Activated CD8-positive, alpha-beta memory T cell treated with anti-CD3 and anti-CD28 coated beads for 24 hours (primary cell): ENCODE measurements at places on chromosomes 7 and 10.
A peak's percentile ranks its signal among the peaks of the same experiment; 100 is the strongest.

- DNase-seq: no peak
These were observed 650.9 kb downstream of the GATA3 start for GRCh38 chr10:8705415-8705814.

DNA sequence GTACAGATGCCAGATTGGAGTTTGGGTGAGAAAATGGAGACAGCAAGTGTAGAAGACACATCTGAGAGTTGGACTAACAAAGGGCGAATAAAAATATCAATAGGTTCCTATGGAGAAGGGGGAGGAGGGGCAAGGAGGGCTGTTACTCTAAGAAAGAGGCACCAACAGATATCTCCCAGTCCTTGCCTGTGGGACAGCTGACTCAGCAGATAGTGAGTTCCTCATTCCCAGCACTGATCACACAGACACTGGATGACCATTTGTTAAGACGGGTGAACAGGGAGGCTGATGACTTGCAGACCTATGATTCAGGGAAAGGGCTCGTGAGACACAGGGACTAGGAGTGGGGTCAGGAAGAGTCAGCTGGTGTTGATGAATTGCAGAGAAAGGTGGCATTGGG is 5.7 kb upstream of the PRR15 start:
- DNase-seq: no peak

GRCh38 chr7:107631588-107632491 is 28.8 kb upstream of the SLC26A4 start:
- DNase-seq: no peak

- no peak for DNase-seq
These were observed 102.5 kb downstream of the CDK14 start for GRCh38 chr7:90698616-90699015.

- peak; percentile 68 for DNase-seq
These were observed 54.1 kb upstream of the PPIF start for GRCh38 chr10:79292891-79293746.

DNA sequence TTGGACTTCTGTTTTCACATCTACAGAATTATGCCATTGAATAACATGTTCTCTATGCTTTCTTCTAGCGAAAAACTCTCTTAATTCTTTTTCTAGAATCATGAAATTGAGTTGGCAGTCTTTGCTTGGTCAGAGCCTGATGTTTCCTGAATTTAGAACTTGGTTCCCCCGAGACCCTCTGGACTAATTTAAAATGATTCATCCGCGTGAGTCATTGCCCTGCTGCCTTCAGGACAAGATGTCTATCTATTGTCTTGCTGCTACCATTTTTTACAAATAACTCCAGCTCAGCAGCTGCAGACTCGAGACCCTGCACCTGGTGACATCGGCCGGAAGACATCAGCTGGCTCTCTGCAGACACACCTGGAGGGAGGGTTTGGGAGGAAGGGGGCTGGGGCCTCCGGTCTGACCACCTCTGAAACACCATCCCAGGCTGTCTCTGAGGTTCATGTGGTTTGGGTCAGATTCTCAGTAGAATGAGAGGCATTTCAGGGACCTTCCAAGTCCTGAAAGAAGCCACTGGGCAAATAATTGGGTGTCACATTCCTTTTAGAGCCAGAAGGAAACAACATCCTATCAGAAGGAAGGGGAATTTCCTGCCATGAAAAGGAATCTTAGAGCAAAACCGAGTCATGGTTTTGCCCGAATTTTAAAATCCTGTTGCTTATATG is 20.9 kb upstream of the KLF6 start:
- peak; percentile 71 for DNase-seq

- DNase-seq: peak; percentile 72
These were observed 734 bp downstream of the CHST3 start for GRCh38 chr10:71964743-71965515.

DNA sequence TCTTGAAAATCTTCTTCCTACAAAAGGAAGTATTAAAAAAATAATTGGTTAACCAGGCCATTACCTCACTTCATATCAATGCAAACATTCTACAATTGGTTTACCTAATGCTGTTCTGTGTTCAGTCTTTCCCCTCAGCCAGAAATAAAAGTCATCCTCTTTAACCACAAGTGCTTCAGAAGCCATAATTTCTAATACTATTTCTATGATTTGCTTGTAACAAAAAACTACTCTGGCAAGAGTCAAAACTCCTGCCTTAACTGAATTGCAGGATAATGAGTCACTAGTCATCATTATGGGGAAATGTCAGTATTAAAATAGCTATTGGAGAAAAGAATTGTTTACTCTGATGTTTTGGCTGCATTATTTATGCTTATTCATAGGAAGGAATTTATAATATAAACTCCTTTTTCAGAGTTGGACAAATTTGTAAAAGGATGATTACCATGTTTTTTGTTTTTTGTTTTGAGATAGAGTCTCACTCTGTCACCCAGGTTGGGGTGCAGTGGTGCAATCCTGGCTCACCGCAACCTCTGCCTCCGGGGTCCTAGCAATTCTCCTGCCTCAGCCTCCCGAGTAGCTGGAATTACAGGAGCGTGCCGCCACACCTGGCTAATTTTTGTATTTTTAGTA is 55.5 kb upstream of the ODAD2 start:
- no peak for DNase-seq

DNA sequence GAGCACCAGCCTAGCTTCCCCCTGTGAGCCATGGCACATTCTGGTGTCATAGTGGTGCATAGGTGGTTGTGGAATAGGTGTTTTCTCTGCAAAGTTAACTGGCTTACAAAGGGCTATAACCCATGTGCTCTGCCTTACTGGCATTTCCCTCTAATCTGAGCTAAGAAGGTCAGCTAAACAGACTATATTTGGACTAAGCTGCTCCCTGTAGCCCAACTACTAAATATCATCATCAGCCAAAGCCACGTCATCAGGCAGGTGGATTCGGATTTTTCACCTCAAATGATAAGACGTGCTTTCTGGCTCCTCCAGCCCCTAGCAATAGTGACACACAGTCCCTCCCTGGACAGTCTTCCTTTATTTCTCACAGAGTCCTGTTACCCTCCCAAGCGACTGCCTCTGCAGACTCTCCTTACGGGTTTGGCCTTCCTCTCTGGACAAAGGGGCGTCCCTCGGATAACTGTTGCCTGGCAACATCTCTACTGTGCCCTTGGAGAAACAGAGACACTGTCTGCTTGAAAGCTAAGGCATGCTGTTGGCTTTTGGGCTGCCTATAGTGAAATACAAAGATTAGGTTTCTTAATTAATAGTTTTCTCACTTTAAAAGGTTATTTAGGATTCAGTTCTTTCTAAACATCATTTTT is 9.1 kb downstream of the SLC13A4 start:
- DNase-seq: no peak

DNA sequence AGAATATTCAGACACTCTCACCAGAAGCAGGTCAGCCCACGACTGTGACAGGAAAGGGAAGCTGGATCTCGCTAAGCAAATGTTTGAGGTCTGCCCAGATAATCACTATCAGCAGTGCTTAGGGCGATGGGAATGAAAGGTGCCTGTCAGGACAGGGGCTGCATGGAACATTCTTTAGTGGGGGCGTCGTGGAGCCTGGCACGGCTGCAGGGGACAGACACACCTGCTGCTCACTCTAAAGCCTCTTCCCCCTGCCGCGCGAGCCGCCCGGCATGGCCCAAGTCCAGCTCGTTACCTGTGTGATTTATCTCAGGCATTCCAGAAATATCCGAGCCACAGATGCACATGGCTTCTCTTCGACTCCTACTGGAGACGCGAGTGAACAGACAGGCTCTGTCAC is 235.5 kb downstream of the GLRX3 start:
- DNase-seq: no peak

DNA sequence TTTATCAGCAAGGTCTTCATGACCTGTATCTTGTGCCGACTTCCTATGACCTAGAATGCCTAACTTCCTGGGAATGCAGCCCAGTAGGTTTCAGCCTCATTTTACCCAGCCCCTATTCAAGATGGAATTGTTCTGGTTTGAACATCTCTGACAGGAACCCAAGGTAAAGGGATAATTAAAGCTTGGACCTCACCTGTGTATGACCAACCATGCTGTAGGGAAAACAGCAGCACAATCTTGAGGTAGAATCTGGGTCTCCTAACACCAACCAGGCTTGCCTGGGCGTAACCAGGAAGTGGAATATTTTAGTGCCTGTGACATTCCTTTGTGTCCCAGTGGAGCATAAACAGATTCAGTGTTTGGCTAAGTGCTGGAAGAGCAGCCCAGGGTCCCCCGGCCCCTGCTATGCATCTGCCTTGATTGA is 94.1 kb downstream of the PFKFB3 start:
- DNase-seq: no peak

GRCh38 chr7:4574851-4575250 is 107.2 kb upstream of the FOXK1 start:
- DNase-seq: no peak

- DNase-seq: peak; percentile 71
These were observed 4.5 kb upstream of the GATA3 start for GRCh38 chr10:8049865-8050555.

- DNase-seq: no peak
These were observed 12.5 kb downstream of the RNF32 start for GRCh38 chr7:156652886-156653568.

DNA sequence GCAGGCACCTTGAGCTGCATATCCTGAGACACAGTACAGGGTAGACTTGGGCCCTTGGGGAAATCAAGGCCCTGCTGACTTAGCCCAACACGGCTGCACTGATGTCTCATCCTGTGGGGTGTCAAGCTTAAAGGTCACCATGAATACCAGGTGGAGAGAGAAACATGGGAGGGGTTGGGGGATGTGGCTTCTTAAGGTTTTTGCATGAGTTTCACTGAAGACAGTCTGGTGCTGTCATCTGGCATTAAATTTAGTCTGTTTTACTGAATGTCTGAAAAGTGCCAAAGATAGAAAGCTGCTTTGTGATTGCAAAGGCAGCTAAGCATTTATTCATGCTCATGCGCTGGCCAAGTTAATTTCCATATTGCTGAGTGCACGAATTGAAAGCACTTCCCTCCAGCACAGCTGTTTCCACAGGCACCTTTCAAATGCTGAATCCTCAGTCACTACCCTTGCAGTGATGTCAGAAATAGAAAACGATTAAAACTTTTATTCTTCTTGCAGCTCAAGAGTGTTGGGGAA is 102.1 kb downstream of the OSBPL3 start:
- no peak for DNase-seq

DNA sequence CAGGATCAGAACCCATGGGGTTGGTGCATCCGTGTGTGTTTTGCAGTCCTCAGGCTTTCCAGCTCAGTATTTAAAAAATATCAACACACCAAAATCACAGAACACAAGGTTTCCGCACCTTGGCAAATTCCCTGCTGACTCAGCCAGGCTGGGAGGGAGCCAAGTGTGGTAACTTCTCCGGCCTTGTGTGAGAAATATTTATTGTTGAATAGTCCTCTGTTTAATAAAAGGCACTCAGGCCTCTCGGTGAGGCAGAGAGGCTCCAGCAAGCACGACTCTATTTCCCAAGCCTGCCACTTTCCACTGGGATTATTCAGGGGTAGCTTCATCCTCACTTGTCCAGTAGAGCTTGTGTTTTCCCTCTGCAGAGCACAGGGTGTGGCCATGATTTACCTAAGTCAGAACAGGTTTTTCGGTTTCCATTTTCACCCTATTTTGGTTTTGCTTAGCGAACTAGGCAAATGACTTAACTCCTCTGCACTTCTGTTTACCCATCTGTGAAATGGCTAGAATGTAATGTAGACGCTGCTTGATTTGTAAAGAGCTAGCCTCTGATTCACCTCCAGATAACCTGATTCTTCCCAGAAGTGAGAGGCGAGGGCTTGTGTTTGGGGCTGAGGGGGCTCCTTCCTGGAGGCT is 13.0 kb upstream of the CHST15 start:
- no peak for DNase-seq
